ENCODE measurements at places on chromosomes 7 and 10. TPM values are rescaled to one million over a fixed set of nuclear protein-coding genes. Genes with fewer than 3 reads are reported as not detected.

The VGF gene
- total RNA-seq = not detected

The GIMAP5 gene
- total RNA-seq = 9.8 TPM

The MYH16 gene
- total RNA-seq = not detected

The RSPH10B gene
- total RNA-seq = 0.09 TPM

The FAM237B gene
- total RNA-seq = not detected

The KLF14 gene
- not detected for total RNA-seq

The CARD11 gene
- total RNA-seq = 4.7 TPM

The VPS26A gene
- total RNA-seq = 60.7 TPM

GRCh38 chr7:151603951-151604350 is 84.3 kb upstream of the RHEB start:
- DNase-seq = no peak

DNA sequence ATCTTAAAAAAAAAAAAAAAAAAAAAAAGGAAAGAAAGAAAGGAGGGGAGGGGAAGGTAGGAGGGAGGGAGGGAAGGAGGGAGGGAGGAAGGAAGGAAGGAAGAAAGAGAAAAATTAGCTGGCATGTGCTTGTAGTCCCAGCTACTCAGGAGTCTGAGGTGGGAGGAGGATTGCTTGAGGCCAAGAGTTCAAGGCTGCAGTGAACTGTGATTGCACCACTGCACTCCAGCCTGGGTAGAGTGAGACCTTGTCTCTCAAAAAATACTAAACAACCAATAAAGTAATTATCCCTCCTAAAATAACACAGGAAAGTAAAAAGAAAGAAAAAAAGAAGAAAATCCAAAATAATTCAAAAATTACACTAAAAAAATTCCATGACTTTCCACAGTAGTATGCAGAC is 13.8 kb upstream of the NRF1 start:
- no peak for DNase-seq

DNA sequence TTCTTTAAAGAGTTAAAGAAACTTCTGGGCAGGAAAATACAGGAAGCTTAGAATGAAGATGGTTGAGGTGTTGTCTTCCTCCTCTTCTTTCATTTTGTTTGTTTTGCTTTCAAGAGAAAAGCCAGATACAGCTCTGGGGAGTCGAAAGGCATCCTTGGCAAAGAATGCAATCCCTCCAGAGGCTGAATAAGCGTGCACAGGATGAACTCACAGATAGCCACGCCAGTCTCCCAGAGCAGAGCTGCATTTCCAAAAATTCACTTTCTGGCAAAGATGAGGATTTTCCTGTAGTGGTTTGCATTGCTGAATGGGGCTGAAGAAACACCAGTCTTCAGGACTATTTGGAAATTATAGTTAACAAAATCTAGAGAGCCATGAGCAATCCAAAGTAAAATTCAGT is 336.4 kb downstream of the NRG3 start:
- no peak for DNase-seq

GRCh38 chr7:36138209-36138608 is 14.8 kb upstream of the EEPD1 start:
- no peak for DNase-seq

DNA sequence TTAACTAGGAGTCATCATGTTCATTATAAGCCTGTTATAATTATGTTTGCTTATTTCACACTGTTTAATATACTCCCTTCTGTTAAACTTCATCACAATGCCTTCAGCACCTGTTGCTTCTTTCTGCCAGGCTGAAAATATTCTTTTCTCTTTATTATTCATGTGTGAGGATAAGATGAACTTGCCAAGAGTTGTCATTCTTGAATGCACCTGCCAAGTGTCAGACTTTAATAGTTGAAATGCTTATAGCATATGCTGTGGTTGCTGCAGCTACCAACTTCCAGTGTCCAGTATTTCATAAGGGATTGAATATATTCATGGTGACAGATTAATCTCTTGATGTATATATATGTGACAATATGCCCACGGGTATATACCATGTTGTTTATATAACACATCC is 339.2 kb upstream of the MEOX2 start:
- DNase-seq = no peak

GRCh38 chr7:131603932-131604331 is 47.5 kb upstream of the PODXL start:
- DNase-seq = no peak

DNA sequence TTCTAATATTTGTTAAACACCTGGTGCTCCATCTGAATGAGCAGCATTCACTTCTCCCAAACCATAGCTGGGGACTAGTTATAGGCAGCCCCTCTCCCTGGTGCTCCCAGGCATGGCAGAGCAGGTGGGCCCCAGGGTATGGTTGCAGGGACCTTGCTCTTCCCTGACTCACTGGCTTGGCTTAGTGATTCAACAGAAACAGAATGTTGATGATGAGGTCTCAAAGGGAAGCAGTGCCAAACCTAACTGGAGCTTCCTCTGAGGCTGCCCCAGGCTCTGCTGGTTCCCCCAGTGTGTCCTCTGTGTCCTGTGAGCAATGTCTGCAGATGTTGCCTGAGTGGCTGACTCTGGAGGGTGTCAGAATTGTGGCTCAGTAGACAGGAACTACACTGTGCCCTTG is 3.7 kb downstream of the GPR26 start:
- no peak for DNase-seq

DNA sequence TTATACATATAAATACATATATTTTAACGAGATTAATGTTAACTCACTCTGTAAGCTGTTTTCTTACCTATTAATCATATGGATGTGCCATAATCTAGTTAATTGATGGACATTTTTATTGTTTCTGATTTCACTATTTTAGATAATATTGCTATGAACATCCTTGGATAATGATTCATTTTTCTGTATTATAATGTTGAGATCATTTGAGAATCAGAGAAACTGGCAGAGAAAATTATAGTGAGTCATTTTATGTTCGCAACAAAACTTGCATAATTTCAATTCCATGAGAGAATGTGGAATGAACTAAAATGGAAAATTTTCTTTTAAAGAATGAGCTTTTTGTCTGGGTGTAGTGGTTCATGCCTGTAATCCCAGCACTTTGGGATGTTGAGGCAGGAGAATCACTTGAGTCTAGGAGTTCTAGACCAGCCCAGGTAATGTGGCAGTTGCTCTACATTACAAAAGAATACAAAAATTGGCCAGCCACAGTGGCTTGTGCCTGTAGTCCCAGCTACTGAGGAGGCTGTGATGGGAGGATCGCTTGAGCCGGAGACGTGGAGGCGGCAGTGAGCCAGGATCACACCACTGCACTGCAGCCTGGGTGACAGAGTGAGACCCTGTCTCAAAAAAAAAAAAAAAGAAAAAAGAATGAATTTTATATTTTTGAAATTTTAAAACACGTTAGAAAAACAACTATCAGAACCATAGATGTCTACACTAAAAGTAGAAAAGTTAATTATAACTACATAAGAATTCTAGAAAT is 40.5 kb downstream of the PAPSS2 start:
- no peak for DNase-seq

- DNase-seq = no peak
Measured at GRCh38 chr10:122968698-122969097, 11.5 kb upstream of the PSTK start.

DNA sequence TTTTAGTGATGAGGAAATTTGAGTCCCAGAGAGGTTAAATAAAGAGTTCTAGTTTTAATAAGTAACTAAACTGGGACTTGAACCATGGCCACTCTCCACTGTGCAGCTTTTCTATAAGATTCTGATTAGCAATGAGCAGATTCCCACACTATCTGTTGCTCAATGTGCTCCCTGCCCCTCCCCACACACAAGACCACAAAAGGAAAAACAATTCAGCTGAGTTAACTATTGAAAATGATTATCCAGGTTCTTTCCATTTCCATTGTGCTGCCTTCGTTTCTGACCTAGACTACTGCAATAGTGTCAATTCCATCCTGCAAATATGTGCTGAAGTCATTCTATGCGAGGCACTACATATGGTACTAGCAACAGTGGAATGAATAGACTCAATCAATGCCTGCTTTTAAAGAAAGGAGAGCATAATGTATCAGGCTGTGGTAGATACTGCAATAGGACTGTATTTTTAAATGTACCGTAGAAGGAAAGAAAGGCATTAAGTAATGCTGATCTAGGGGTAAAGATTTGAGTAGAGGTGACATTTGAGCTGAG is 97.0 kb downstream of the SEMA3C start:
- DNase-seq = no peak

DNA sequence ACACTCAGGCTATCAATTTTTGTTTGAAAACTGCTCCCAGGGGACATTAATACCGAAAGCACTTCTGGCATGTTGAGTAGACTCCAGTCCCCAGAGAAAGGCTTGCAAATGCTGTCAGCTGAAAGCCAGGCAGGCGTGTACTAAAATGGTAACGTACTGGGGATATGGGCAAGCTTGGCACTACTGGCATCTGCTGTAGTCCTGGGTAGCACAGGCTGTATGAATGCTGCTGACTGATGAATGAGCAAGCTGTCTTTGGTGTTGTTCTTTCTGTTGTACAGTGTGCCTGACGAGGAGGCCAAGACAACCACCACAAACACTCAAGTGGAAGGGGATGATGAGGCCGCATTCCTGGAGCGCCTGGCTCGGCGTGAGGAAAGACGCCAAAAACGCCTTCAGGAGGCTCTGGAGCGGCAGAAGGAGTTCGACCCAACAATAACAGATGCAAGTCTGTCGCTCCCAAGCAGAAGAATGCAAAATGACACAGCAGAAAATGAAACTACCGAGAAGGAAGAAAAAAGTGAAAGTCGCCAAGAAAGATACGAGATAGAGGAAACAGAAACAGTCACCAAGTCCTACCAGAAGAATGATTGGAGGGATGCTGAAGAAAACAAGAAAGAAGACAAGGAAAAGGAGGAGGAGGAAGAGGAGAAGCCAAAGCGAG is 53.5 kb upstream of the AGBL3 start:
- no peak for DNase-seq

- no peak for DNase-seq
Measured at GRCh38 chr7:18505870-18506460, 10.4 kb downstream of the HDAC9 start.

DNA sequence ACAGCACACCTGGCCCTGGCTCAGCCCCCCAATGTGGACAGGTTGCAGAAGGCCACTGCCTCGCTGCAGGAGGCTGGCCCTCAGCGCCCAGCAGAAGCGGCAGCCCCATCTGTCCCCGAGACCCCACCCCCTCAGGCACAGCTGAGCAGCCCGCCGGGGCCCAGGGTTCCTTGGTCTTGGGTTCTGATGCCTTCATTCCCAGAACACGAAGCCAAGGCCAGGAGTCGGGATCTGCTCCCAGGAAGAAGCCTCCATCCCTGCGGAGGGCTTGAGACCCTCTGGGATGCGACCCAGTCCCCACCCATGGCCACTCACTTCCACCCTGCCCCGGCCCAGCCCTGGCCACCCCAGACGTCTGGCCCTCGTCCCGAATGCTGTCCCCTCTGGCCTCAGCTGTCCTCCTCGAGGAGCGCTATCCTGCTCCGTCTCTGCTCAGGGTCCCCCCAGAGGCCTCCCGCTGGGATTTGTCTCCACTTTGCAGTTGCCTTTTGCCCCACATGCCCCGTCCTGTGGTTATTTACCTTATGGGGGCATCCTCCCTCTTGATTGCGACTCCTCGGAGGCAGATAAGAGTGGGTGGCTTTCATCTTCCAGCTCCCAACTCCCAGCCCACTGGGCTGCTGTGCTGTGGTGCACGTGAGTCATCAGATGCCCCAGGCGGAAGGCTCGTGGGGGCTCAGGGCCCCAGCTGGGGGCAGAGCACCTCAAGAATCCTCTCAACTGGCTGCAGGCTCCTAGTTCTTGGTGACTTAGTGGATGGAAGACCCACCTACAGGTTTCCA is 97.5 kb downstream of the MKI67 start:
- DNase-seq = no peak

GRCh38 chr7:30596014-30596641 is 1.4 kb downstream of the GARS1 start:
- DNase-seq = no peak

GRCh38 chr10:113007821-113008220 is 57.8 kb downstream of the TCF7L2 start:
- DNase-seq = no peak

- no peak for DNase-seq
Measured at GRCh38 chr7:135405969-135406368, 103.9 kb downstream of the CNOT4 start.

- DNase-seq = no peak
Measured at GRCh38 chr10:86206240-86206579, 160.4 kb downstream of the GRID1 start.

DNA sequence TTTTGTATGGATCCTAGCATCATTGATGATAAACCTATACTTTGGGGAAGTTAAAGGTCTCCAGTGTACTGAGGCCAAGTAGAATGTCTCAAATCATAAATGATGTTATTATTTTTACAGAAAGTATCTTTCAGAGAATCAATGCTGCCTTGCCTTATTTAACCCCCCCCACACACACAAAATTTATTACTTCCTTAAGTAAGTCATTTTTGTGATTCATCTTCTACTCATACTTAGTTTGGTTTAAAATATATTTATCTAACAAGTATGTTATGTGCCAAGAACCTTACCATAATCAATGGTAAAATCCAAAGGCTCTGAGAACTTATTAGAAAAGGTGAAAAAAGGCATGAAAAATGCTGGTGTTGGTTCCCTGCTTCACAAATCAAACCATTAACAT is 18.8 kb upstream of the CLDN12 start:
- DNase-seq = no peak

GRCh38 chr7:120877701-120878100 is 19.8 kb upstream of the TSPAN12 start:
- no peak for DNase-seq

GRCh38 chr10:97087296-97087695 is 98.5 kb downstream of the SLIT1 start:
- no peak for DNase-seq

DNA sequence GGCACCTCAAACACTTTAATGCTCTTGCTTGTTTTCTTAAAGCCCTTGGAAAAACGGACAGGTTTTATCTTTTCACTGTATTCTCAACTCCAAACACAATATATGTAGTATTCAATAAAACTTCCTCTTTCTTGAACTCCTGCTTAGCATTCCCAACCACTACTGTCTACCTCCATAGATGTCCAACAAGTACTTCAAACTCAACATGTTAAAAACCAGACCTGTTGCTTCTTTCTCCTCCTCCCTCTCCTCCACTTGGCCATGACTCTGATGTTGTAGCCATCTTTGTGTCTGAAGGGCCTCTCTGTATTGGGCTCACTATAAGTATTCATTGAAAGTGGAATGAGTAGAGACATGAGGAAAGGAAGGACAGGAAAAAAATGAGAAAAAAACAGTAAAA is 16.2 kb upstream of the COL17A1 start:
- no peak for DNase-seq

- peak; percentile 44 for DNase-seq
Measured at GRCh38 chr7:494906-495305, 24.7 kb downstream of the PDGFA start.

DNA sequence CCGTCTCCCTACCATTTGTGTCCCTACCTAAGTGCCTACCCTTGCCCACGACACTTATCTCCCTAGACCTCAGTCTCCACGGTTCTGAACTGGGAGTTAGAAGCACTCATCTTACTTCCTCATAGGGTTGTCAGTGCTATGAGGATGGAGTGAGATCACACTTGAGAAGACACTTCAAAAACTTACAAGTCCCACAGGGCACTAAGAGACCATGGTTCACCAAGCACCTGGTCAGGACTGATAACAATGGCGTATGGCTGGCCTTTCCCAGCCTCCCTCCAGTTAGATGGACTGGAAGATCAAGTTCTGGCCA is 43.2 kb downstream of the KCNMA1 start:
- no peak for DNase-seq
